ENCODE measurements at places on chromosomes 1 and 21.

DNA sequence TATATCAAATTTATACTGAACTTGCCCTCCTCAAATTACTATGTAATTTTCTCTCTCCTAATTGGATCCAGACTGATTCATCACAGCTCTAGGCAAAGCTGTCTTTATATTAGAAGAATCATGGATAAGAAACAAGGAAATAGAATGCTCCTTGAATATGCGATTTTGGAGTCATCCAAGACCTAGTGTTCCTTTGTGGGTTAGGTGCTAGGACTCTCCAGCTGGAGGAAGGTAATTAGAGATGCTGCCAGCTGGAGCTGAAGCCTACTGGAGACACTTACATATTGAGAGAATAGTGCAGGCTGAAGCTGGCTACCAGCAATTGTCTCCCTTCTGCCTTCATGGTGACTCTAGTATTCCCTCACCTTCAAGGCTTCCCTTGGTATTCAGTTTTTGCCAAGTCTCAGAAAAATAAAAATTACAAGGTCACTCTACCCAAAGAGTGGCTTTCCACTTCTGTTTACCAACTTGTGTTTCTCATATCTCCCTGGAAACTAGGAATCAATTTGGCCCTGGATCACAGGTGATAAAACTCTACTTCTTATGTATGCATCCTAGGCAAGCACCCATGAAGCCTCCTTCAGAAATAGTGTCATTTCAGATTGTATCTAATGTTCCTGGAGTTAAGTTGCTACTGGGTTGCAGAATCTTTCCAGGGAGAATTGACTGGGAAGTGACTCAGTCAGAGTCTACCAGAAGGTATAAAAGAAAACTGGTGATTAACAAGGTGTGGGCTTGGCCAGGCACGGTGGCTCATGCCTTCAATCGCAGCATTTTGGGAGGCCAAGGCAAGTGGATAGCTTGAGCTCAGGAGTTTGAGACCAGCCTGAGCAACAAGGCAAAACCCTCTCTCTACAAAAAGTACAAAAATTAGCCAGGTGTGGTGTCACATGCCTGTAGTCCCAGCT lies 24.4 kb upstream of the DOCK7 start:
- DNase-seq, result no peak

GRCh38 chr21:45766055-45766454 lies 122.5 kb downstream of the PCBP3 start:
- no peak for DNase-seq

GRCh38 chr21:46207920-46208591 lies 20.5 kb downstream of the LSS start:
- DNase-seq, result no peak

GRCh38 chr1:218969006-218969405 lies 204.7 kb upstream of the LYPLAL1 start:
- no peak for DNase-seq

- no peak for DNase-seq
These were observed 36.7 kb downstream of the DHX9 start for GRCh38 chr1:182875889-182876288.

DNA sequence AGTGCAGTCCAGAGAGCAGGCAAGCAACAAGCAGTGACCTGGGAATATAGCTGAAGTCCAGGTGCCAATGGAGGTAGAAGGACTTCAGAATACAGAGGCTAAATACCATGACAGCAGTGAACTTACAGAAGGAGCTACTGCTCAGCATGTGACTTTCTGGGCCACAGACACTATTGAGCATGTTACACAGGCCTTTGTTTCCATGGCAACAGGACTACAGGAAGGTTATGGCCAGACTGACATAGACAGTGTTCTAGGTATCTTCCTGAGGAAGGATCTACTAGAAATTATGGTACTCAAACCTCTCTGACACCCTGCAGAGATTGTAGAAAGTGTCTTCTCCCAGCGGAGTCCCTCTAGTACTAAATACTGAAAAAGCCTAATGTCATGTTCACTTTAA lies 11.0 kb downstream of the OR2M5 start:
- no peak for DNase-seq

DNA sequence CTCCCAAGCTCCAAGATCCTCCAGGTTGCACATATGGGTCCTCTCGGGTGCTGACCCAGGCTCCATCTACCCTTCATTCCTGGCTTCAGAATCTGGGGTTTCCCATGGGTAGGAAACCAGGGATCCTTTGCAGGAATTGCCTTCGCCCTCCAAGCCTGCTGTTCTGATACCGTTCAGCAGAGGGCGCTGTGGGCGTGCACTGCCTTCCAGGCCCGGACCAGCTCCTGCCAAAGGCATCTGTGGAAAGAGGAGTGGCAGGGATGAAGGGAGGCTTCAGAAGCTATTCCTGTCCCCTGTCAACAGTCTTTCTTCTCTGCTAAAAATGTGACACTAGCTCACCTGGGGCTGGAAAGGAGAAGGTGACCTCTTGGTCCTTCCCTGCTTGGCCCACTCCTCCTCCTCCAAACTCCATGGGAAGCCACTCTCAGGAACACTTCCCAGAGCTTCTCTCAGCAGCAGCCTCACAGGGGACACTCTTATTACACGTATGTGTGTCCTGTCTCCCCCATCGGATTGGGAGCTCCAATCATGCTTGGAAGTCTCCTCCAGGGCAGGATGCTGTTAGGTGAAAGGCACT lies 71.2 kb downstream of the VWA5B1 start:
- no peak for DNase-seq

GRCh38 chr1:44696789-44697345 lies 22.4 kb downstream of the ARMH1 start:
- no peak for DNase-seq

- no peak for DNase-seq
These were observed 316.8 kb downstream of the NFIA start for GRCh38 chr1:61399199-61399598.

GRCh38 chr1:161915051-161915503 lies 108.6 kb downstream of the OLFML2B start:
- peak; percentile 47 for DNase-seq

GRCh38 chr21:42374864-42375499 lies 8.6 kb upstream of the TFF1 start:
- DNase-seq, result no peak

- no peak for DNase-seq
These were observed 62.3 kb downstream of the GRIK3 start for GRCh38 chr1:36971852-36972618.

DNA sequence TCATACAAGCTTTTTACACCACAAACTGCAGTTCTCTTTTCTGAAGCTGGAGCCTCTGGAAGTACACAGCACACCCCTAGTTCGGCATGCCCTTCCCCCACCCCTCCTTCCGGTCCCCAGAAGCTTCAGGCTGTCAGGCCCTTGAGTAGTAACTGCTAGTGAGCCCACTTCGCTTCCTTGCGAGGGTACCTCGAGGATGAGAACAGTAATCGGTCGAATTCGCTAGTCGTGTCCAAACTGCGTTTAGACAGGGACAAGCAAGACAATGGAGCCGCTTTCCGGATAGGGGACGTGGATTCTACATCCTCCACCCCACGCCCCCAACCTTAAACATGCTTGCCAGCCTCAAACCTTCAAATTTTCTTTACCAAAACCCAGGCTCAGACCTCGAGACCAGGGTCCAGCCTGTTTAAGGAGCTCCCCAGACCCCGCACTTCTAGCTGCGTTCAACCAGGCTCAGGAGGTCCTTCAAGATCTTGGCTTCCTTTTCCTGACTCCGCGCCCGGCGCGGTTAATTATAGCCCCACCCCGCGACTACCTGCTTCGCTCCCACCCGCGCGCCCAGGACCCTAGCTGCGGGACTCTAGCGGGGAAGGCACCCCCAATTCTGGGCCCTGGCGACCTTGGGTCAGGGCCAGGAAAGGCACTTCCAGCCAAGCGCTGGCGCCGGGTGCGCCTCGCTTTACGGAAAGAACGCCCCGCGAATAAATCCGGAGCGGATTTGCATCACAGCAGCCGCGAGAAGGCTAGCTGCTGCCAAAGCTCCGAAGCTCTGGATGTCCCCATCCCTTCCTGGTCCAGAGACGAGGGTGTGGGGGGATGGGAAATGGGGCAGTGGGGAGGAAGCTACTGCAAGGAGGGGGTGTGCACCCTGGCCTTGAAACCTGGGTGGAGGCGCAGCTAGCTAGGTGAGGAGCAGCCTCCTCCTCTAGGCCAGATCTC lies 8.1 kb upstream of the TSPAN1 start:
- DNase-seq, result no peak

- DNase-seq, result no peak
These were observed 287.7 kb downstream of the SDCCAG8 start for GRCh38 chr1:243543501-243543900.

DNA sequence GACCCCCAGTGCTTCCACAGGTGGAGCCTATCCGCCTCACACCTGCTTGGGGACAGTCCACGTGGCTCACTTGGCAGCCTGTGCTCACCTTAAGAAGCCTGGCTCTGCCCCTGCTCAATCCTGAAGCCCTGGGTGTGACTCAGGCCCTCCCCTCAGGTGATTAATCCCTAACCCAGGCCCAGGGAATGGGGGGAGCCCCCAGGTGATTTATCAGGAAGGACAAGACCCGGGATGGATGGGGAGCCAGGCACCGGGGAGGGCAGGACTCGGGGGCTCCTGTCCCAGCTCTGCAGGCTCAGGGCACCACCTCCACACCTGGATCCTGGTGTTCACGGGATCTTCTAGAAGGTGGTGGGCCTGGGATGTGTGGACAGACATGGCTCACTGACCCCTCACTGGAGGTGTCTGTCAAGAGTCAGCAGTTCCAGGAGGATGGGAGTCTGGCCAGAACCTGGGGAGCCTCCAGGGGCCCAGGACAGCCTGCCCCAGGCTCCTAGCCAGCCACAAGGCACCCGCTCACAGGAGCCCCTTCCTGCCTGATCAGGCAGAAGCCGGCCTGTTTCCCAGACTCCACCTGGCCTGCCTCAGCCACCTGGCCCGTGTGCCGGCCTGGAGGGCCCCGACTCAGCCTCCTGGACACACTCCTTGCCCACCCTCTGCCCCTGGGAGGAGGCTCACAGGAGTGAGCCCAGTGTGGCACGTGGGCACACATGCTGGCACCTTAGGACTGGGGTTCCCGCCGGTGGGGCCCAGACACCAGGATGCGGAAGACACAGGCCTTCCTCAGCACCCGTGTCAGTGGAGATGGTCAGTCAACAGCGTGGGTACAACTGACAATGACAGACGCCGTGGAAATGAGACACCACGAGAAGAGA lies 38.6 kb upstream of the COL6A1 start:
- DNase-seq, result no peak

DNA sequence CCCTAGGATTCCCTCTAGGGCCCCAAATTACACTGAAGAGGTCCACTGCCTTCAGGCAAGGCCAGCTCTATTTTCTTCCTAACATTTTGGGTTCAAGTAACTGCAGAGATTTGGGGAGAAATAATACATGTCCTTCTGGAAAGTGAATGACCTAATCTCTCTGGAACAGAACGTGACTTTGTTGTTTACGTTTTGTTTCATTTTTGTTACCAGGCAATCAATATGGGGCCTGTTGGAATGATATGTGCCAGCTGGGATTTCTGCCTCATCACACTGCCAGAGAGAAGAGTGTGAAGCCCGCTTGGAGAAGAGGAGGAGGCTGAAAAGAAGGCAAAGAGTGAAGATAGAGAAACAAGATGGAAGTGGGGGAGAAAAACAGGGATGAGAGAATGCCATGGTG lies 116.7 kb downstream of the FASLG start:
- no peak for DNase-seq

GRCh38 chr1:23594927-23595353 lies 35.6 kb upstream of the ID3 start:
- DNase-seq, result no peak

GRCh38 chr1:72524021-72524420 lies 241.7 kb upstream of the NEGR1 start:
- DNase-seq, result no peak

DNA sequence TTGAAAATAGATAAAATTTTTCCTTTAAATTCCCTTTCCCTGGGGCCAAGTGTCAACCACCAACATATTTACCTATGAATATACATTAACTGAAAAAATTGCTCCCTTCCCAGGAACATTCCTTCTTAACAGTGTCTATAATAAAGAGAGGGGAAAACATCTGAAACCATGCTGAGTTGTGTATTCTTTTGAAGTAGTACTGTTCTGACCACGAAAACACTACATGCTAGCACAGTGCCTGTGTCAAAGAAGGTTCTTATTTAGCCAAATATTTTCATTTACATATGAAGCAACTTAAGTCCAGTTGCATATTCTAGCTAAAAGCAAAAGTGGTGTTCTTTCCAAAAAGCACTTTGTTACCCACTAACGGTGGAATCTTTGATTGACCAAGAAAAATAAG lies 311.2 kb downstream of the VAV3 start:
- DNase-seq, result no peak

DNA sequence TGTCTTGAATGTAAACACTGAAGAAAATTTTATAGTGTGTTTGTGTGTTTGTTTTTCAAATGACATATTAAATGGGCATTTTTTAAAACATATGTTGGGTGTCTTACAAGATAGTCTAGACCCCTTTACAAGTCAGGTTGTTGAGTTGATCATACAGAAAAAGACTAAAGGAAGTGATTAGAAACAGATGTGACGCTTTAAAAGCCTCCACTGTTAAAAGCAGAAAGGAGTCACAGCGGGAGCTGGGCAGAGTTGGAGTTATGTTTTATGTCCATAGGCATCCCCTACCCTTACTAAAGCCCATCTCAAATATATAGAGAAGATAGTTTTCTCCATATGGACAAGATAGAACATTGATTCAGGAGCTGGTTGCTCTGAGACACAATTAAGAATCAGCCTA lies 393.9 kb downstream of the PLPP3 start:
- DNase-seq, result no peak

DNA sequence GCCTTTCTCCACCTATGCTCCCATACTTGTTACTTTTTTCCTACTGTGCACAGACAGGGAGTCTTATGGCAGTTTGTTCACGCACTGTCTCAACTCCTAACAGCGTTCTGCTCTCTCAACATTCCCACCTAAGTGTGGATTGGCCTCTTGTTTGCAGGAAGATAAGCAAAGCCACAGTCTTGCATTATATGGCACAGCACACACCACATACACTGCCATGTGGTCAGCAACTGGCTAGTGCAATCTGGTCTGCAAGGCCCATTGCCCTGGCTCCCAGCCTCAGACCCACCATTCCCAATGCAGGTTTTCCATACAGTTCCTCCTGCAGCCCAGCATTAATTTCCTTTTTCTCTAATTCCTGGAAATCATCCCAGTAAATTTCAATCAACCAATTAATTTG lies 38.3 kb upstream of the LAMC2 start:
- no peak for DNase-seq

GRCh38 chr1:161216945-161217712 lies 2.0 kb downstream of the FCER1G start:
- peak; percentile 45 for DNase-seq

GRCh38 chr1:167981933-167982332 lies 45.1 kb upstream of the MPC2 start:
- DNase-seq, result no peak

DNA sequence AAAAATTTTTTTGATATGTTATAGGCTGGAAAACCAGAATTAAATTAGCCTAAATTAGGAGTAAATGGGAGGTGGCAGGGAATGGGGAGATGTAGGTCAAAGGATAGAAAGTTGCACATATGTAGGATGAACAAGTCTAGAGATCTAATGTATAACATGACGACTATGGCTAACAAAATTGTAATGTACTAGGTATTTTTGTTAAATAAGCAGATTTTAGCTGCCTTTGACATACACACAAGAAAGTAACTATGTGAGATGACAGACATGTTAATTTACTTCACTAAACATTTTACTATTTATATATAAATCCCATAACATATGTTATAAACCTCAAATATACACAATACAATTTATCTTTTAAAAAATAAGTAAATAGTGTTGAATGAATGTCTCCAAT lies 30.2 kb upstream of the GLIS1 start:
- no peak for DNase-seq

GRCh38 chr1:155050560-155051341 lies at the start of gene ADAM15:
TSS of gene ADAM15 (plus strand) at chr1:155051316. CDS start at chr1:155051387, 71 bp downstream.
- peak; percentile 99 for DNase-seq
